ENCODE measurements at places on chromosomes 2 and 18. TPM values are rescaled to one million over a fixed set of nuclear protein-coding genes. Genes with fewer than 3 reads are reported as not detected.

The AMER3 gene
- total RNA-seq = 20.6 TPM

The ATP6V1C2 gene
- total RNA-seq = not detected

The LAMA1 gene
- 32.0 TPM for total RNA-seq

The FAM237A gene
- total RNA-seq = not detected

The LBX2 gene
- 0.96 TPM for total RNA-seq

The ALPP gene
- total RNA-seq = 0.34 TPM

The MRO gene
- total RNA-seq = not detected

Measured in glutamatergic neuron (in vitro differentiated cells).